Dermis blood vessel endothelial cell (primary cell): ENCODE measurements at places on chromosomes 13 and 19. TPM values are rescaled to one million over a fixed set of nuclear protein-coding genes. Genes with fewer than 3 reads are reported as not detected.

Gene REEP6
- 0.34 and 1.0 TPM in 2 replicates for total RNA-seq

Gene ZNF324
- 13.1 and 18.5 TPM in 2 replicates for total RNA-seq

Gene ZNF573
- 4.8 and 4.9 TPM in 2 replicates for total RNA-seq

Gene NOTCH3
- 0.84 and 2.0 TPM in 2 replicates for total RNA-seq

Gene GNG7
- total RNA-seq: 1.0 and 1.4 TPM in 2 replicates

Gene PDX1
- not detected in 2 replicates for total RNA-seq

Gene DACT3
- 0.14 and 0.34 TPM in 2 replicates for total RNA-seq

Gene HAUS8
- 4.1 and 4.6 TPM in 2 replicates for total RNA-seq

Gene ZNF714
- 10.7 and 13.6 TPM in 2 replicates for total RNA-seq

Gene MAG
- not detected in 2 replicates for total RNA-seq

Gene SPTBN4
- 0.05 and 0.17 TPM in 2 replicates for total RNA-seq

Gene PTH2
- total RNA-seq: not detected in 2 replicates

Gene C13orf46
- 0.17 and 0.28 TPM in 2 replicates for total RNA-seq

Gene ZNF579
- total RNA-seq: 3.2 and 6.7 TPM in 2 replicates

Gene ZNF382
- total RNA-seq: 5.9 and 7.5 TPM in 2 replicates

Gene ZNF57
- 5.1 and 6.3 TPM in 2 replicates for total RNA-seq

Gene CEACAM21
- total RNA-seq: 3.2 and 9.4 TPM in 2 replicates

Gene ZNF571
- 1.7 and 4.4 TPM in 2 replicates for total RNA-seq

Gene MEDAG
- total RNA-seq: 30.6 and 37.1 TPM in 2 replicates

Gene PEX11G
- total RNA-seq: 2.3 and 2.9 TPM in 2 replicates

Gene METTL21C
- not detected in 2 replicates for total RNA-seq

Gene KMT2B
- total RNA-seq: 7.3 and 15.4 TPM in 2 replicates

Gene KRTDAP
- total RNA-seq: not detected in 2 replicates

Gene RNF113B
- total RNA-seq: not detected in 2 replicates

Gene HCN2
- 0.34 and 0.70 TPM in 2 replicates for total RNA-seq

Gene VSTM1
- not detected in 2 replicates for total RNA-seq

Gene MEIOSIN
- not detected in 2 replicates for total RNA-seq

Gene ZNF730
- 1.2 and 4.1 TPM in 2 replicates for total RNA-seq

Gene ZNF566
- 9.4 and 12.6 TPM in 2 replicates for total RNA-seq

Gene TDRD3
- 12.5 and 17.4 TPM in 2 replicates for total RNA-seq

Gene RASAL3
- 24.0 and 24.8 TPM in 2 replicates for total RNA-seq

Gene SBK2
- not detected in 2 replicates for total RNA-seq

Gene STARD13
- total RNA-seq: 27.1 and 27.7 TPM in 2 replicates

Gene SIGLEC12
- total RNA-seq: not detected in 2 replicates

Gene SYMPK
- 32.7 and 55.1 TPM in 2 replicates for total RNA-seq

Gene ZNF709
- 3.5 and 5.8 TPM in 2 replicates for total RNA-seq

Gene LYL1
- total RNA-seq: 51.8 and 55.0 TPM in 2 replicates

Gene FXYD1
- not detected in 2 replicates for total RNA-seq

Gene FAM124A
- total RNA-seq: 9.4 and 9.7 TPM in 2 replicates

Gene DIRAS1
- total RNA-seq: 0.23 and 0.51 TPM in 2 replicates

Gene ZNF235
- 7.5 and 9.4 TPM in 2 replicates for total RNA-seq

Gene CADM4
- 8.7 and 11.9 TPM in 2 replicates for total RNA-seq

Gene C19orf44
- 3.1 and 5.3 TPM in 2 replicates for total RNA-seq

Gene RUBCNL
- under 0.01 and 0.05 TPM in 2 replicates for total RNA-seq

Gene CYP4F8
- total RNA-seq: not detected in 2 replicates

Gene FFAR1
- not detected in 2 replicates for total RNA-seq

Gene PLIN4
- 1.1 and 1.5 TPM in 2 replicates for total RNA-seq

Gene TSSK6
- total RNA-seq: 0.68 and 1.4 TPM in 2 replicates

Gene ZSCAN4
- total RNA-seq: not detected in 2 replicates

Gene GSX1
- not detected in 2 replicates for total RNA-seq

Gene SIGLECL1
- total RNA-seq: not detected in 2 replicates

Gene ZNF682
- 2.7 and 5.4 TPM in 2 replicates for total RNA-seq

Gene CEACAM16
- 0.17 TPM in 1 of 2 replicates, not detected in the other for total RNA-seq

Gene NLRP7
- under 0.01 TPM in 1 of 2 replicates, not detected in the other for total RNA-seq

Gene GRK1
- total RNA-seq: not detected in 2 replicates

Gene IER2
- 25.5 and 30.8 TPM in 2 replicates for total RNA-seq
